Smooth muscle cell of trachea (primary cell): ENCODE measurements at places on chromosomes 11 and 22. TPM values are rescaled to one million over a fixed set of nuclear protein-coding genes. Genes with fewer than 3 reads are reported as not detected.

Gene SYNGR1
- total RNA-seq = 3.1 and 16.2 TPM in 2 replicates

Gene ARHGEF17
- 34.6 and 44.7 TPM in 2 replicates for total RNA-seq

Gene SLC22A6
- not detected in 2 replicates for total RNA-seq

Gene CRYBB3
- not detected in 2 replicates for total RNA-seq

Gene ABCG4
- total RNA-seq = under 0.01 and 0.17 TPM in 2 replicates

Gene FAM111B
- total RNA-seq = 0.17 and 8.7 TPM in 2 replicates

Gene LRRC32
- total RNA-seq = 5.4 and 48.3 TPM in 2 replicates

Gene ACR
- total RNA-seq = not detected in 2 replicates
